Stimulated activated CD4-positive, alpha-beta T cell treated with anti-CD3 and anti-CD28 coated beads, Interleukin-1b, Interleukin-23, amount 100 ng/mL, for 1 hour (primary cell): ENCODE measurements at places on chromosomes 2 and 18.

DNA sequence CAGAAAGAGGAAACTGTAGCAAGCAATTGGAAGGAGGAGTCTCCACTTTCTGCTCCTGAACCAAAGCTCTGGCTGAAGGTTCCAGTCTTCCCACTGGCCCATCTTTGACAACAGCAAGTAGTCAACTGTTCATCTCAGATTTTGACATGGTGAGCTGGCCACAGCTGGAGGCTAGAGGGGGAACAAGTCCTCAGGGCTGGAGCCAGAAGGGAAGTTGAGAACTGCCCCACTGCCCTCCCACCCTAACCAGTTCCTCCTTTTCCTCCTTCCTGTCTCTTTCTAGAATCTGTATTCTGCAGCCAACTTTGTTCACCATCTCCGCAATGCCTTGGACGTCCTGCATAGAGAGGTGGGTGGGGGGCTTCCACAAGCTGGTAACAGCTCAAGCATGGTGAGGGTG is 105.8 kb downstream of the PLB1 start:
- DNase-seq, result no peak

DNA sequence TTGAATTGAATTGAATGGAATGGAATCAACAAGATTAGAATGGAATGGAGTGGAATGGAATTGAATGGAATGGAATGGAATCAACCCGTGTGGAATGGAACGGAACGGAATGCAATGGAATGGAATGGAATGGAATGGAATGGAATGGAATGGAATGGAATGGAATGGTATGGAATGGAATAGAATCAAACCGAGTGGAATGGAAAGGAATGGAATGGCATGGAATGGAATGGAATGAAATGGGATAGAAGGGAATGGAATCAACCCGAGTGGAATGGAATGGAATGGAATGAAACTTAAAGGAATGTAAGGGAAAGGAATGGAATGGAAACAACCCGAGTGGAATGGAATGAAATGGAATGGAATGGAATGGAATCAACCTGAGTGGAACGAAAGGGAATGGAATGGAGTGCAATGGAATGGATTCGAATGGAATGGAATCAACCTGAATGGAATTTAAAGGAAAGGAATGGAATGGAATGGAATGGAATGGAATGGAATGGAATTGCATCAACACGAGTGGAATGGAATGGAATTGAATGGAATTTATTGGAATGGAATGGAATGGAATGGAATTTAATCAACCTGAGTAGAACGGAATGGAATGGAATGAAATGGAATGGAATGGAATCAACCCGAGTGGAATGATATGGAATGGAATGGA is 1146.6 kb downstream of the RPIA start:
- DNase-seq, result no peak

- no peak for DNase-seq
Observed at GRCh38 chr2:175606010-175606841, 395.8 kb downstream of the LNPK start.

GRCh38 chr2:152369176-152369860 is 34.3 kb downstream of the FMNL2 start:
- no peak for DNase-seq

DNA sequence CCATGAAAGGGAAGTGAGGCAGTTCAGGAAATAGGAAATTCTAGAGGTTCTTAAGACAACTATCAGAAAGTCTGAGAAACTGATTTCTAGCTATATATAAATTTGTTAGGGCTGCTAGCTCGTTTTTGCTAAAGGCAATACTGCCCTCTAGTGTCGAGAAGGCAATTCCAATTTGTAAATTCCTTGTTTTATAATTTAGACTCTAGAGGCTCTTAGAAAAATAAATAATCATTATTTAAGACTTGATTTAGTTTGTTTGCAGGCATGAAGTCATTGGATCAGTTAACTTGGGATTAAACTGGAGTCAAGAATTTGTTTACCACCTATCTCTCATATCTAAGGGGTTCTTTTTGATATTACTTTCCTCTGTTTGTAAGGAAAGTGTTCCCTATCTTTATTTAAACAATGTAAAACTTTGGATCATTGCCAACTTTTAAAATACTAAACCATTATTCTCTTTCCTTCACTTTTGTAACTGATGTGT is 66.2 kb downstream of the ACVR2A start:
- no peak for DNase-seq

DNA sequence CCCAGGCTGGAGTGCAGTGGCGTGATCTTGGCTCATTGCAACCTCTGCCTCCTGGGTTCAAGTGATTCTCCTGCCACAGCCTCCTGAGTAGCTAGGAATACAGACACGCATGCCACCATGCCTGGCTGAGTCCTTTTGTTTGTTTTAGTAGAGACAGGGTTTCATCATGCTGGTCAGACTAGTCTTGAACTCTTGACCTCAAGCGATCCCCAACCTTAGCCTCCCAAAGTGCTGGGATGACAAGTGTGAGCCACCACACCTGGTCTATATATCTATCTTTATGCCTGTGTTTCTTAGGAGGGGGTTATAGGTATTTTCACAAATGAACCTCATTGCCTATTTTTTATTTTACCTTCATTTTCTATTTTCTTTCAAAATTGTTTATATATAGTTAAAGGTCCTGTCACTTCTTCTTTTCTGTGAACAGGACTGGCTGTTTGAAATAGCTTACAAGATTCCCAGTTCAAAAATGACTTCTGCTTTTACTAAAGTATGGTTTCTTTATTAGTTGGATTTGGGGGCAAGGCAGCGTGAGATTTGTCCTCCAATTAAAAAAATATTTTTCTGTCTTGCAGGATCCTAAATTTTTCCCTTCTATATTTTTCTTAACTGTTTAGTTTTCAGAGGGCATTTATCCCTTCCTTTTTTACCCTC is 16.4 kb upstream of the MARCHF7 start:
- no peak for DNase-seq

GRCh38 chr2:98883780-98884211 is 52.2 kb downstream of the CRACDL start:
- DNase-seq, result no peak
